Activated naive CD8-positive, alpha-beta T cell treated with anti-CD3 and anti-CD28 coated beads for 36 hours (primary cell): ENCODE measurements at places on chromosomes 7 and 10. TPM values are rescaled to one million over a fixed set of nuclear protein-coding genes. Genes with fewer than 3 reads are reported as not detected.

HNRNPH3 gene
- 160 TPM for total RNA-seq

LRRTM3 gene
- total RNA-seq = not detected

GLRX3 gene
- total RNA-seq = 142 TPM

FRMD4A gene
- 7.1 TPM for total RNA-seq

WDR86 gene
- total RNA-seq = not detected

PRPS1L1 gene
- total RNA-seq = not detected

SPAM1 gene
- total RNA-seq = not detected

HOXA3 gene
- not detected for total RNA-seq

NPFFR1 gene
- total RNA-seq = not detected

OR2A7 gene
- total RNA-seq = 1.3 TPM

TDRD1 gene
- total RNA-seq = 0.21 TPM

VENTX gene
- total RNA-seq = not detected

ZNF479 gene
- not detected for total RNA-seq

ANKRD30A gene
- not detected for total RNA-seq

HYAL4 gene
- not detected for total RNA-seq

C10orf53 gene
- total RNA-seq = not detected

TYW1B gene
- total RNA-seq = 3.7 TPM

MMRN2 gene
- total RNA-seq = not detected

CRYGN gene
- 0.74 TPM for total RNA-seq

SPDYE2B gene
- not detected for total RNA-seq
